ENCODE measurements at places on chromosomes 6 and 20.

DNA sequence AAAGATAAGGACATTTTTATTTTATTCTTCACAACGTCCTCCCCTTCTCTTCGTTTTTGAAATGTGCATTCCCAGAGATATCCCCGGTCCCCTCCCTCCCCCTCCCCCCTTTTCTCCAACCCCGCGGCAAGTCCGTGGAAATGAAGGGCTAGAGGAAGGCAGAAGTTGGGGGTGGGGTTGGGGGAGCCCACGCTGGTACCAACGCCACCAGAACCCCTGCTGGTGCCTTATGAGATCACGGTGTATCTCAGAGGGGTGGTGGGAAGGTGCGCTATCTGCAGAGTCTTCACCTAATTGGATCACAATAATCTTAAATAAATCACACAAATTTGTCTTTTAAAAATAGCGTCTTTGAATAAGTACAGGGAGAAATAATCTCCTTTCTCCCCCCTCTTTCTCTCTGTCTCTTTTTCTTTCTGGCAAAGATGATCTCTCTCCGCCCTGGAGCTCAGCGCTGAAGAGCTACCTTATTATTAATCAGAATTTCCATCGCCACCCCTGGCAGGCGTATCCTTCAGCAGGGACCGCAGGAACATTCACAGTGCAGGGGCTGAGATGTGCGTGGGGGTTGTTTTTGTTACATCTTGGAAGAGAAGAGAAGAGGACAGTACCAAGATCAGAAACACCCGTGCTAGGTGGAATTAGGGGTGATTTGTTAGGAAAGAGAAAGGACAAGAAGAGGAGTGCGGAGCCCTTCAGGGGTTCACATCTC, 915 bp downstream of the CLVS2 start:
- DNase-seq, result no peak

DNA sequence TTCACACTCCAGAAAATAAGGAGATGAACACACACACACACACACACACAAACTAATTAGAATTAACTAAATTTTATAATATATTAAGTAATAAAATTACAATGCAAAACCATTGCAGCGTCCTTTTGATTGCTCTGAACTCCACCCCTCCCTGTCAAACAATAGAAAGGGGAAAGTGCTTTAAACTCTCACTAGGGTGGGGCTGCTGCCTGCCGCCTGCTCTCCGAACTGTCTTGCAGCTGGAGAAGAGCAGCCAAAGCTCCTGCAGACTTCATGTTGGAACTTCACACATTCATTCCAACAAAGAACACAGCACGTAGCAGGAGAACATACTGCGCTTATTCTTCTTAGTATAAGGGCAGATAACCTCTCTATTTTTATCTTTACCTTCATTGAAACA, 83.2 kb downstream of the GCLC start:
- no peak for DNase-seq

DNA sequence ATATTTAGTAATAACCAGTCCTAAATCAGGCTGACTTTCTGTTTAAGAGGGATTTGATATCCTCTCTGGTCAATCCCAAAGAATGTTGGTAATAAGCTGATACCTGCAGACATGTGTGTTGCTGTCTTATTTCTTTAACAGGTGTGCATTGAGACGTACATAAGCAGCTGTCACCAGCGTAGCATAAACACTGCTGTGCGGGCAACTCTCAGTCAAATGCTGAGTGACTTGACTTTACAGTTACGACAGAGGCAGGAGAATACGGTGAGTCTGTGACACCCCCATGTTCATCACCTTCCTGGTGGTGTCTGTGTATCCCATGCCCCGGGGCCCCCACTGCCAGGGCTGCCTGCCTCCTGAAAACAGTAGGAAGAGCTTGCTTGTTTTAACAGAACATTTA, 20.1 kb upstream of the PBOV1 start:
- DNase-seq, result no peak

- no peak for DNase-seq
These were observed 188.0 kb upstream of the TAB2 start for GRCh38 chr6:149129371-149130077.

GRCh38 chr20:45611054-45611453, 18.5 kb upstream of the WFDC10A start:
- no peak for DNase-seq

DNA sequence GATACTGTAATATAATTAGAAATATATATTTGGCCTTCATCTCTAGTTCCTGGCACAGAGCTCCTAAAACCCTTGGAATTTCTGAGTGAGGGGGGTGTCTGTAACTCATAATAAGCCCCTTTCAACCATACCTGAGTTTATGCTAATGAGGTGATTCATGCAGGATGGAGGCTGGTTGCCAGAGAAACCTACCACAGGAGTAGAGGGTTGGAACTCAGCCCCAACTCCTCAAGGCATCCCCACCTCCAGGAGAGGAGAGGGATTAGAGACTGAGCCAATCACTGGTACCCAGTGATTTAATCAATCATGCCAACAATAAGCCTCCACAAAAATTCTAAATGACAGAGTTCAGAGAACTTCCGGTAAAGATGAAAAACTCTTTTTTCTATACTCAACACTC, 17.5 kb downstream of the UQCC1 start:
- DNase-seq, result no peak

- DNase-seq, result no peak
These were observed 36.0 kb downstream of the ADNP start for GRCh38 chr20:50895111-50895830.

- DNase-seq, result no peak
These were observed 200.9 kb downstream of the EDN1 start for GRCh38 chr6:12490904-12491571.

DNA sequence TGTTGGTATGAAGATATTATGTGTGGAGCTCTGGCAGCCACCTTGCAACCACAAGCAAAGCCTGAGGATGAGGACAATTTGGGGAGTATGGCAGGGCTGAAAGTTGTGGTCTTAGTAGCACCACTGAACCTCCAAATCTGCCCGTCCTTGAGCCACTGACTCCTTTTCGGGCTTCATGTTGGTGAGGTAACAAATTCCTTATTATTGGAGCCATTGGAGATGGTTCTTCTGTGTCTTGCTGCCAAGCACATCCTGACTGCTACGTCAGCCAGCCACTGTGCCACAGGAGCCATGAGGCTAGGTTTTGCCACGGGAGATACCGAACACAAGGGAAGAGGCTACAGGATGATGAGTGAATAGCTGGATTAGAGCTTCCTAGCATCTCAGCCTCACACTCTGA, 201.6 kb downstream of the BMP7 start:
- DNase-seq, result no peak

DNA sequence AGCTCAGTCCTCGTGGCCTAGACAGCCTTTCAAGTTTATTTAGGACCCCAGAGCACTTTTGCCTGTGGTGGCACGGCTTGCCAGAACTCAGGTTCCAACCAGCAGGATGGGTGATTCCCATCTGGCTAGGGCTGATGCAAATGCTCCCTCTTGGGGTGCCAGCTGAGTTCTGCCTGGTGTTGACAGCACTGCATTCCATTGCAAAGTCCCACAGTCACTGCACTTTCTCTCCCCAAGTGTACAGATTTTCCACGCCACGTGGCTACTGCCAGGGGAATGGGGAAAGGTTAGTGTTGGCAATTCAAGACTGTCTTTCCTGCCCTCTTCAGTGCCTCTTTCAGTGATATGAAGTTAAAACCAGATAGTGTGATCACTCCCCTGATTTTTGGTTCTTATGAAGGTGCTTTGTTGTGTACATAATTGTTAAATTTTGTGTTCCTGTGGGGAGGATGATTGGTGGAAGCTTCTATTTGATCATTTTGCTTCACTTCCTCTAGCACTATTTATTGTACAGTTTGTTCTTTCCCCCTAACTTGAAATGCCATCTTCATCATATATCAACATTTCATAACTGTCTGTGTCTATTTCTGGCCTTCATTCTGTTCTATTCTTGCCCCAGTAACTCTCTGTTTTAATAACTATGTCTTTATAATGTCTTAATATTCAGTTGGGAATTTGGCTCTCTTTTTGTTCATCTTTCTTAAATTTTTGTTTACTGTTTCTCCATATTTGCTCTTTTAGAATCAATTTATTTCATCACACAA, 86.2 kb downstream of the CFAP61 start:
- DNase-seq, result no peak

DNA sequence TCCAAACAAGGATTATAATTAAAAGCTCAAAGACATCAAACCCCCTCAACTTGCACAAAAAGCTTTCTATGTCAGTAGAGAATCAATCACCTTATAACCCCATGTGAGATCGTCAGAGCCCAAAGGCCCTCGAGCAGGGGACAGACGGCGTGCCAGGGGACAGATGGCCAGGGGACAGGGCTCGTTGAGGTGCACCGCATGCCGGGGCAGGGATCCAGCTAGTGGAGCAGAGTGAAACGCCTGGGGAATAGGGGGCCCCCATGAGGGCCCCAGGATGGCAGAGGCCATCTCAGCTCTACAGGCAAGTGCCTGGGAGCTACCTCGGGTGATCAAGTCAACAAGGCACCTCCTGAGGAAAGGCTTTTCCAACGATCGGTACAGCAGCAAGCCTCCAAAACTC, 28.6 kb downstream of the DIDO1 start:
- no peak for DNase-seq

GRCh38 chr6:10535193-10535592, 14.0 kb downstream of the GCNT2 start:
- no peak for DNase-seq
